NCI-H1105 treated with DMSO at 0.1 percent for 48 hours (cell line): ENCODE measurements at places on chromosomes 12 and 14.

DNA sequence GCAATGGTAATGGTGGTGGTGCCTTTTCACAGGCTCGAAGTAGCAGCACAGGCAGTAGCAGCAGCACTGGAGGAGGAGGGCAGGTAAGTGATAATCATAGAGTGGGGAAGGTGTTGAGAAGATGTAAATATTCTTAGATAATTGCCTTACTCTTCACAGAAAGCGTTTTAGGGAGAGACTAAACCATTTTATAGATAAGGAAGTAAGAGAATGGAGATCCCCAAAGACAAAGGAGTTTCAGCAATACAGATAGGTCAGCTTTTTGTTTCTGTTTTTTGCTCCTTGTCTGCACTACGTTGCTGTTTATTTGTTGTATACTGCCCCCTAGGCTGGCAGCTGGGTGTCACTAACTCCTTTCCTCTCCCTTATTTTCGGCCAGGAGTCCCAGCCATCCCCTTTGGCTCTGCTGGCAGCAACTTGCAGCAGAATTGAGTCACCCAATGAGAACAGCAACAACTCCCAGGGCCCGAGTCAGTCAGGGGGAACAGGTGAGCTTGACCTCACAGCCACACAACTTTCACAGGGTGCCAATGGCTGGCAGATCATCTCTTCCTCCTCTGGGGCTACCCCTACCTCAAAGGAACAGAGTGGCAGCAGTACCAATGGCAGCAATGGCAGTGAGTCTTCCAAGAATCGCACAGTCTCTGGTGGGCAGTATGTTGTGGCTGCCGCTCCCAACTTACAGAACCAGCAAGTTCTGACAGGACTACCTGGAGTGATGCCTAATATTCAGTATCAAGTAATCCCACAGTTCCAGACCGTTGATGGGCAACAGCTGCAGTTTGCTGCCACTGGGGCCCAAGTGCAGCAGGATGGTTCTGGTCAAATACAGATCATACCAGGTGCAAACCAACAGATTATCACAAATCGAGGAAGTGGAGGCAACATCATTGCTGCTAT is 2.0 kb downstream of the SP1 start:
- no peak for DNase-seq

GRCh38 chr12:38555620-38556591 is 239.3 kb downstream of the ALG10B start:
- DNase-seq = no peak

DNA sequence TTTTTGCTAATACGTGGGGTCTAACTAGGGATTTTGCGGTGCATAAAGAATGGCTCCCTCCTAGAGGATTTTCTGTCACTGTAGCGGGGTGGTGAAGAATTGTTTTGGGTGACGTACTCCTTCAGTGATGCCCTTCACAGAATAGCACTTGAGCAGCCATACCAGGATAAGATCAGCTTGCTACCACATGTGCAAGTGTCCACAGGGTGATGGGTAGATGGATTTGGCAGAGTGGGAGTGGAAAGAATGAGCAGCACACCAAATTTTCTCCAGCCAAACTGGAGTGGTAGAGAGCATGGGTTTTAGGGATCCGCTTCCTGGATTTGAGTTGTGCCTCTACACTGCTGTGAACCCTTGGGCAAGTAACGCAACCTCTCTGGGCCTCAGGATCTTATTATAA is 2.3 kb downstream of the TCP11L2 start:
- DNase-seq = no peak

DNA sequence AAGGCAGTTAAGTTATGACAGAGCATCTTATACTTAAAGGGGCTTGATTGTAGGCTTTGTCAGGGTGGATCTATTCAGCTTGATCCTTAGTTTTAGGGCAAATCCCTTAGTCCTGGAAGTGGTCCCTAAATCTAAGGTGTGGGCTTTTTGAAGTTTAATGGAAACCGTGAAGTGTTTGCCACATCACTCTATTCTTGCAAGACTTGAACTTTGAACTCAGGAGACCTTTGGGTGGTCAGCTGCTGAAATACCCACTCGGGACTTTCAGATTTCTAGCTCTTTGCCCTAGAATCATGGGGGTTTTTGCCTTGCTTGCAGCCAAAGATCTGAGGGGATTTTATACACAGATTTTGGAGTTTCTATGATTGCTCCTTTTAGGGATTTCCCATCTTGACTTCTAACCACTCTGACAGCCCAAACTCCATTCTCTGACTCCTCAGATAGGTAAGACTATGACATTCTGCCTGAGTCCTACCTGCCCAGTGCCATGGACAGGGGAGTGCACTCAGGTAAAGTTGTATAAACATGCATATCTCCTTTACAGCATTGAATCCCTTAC is 39.9 kb downstream of the SNAPC1 start:
- no peak for DNase-seq

GRCh38 chr14:31207287-31207754 is 272 bp downstream of the HECTD1 start:
- no peak for DNase-seq

- DNase-seq = no peak
These were observed 145.5 kb upstream of the CDKN3 start for GRCh38 chr14:54251356-54251755.

DNA sequence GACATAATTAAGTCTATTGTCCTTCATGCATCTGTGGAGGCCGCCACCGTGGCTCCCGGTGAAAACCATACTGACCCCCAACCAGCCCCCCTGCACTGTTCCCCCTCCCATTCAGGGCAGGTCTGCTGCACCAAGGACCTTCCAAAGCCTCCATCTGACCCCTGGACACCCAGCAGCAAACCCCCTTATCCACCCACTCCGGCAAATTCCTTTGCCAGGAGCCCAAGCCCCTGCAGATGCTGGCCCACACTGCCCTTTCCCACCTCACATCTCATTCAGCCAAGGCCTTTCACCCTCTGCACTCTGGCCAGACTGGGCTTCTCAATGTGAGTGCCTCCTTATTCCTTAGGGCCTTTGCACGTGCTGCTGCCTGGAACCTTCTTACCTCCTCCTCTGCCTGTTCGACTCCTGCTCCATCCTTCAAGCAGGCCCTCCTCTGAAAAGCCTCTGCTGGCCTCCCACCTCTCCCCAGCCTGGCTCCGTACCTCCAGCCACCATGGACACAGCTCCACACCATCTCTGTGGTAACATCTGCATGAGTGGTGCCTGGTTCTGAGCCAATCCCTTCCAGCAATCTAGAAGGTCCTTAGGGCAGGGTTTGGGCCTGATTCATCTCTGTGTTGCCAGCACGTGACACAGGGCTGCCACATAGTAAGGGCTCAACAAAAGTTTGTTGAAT is 230.7 kb downstream of the BCL11B start:
- no peak for DNase-seq
